ENCODE measurements at places on chromosomes 6 and 20.

DNA sequence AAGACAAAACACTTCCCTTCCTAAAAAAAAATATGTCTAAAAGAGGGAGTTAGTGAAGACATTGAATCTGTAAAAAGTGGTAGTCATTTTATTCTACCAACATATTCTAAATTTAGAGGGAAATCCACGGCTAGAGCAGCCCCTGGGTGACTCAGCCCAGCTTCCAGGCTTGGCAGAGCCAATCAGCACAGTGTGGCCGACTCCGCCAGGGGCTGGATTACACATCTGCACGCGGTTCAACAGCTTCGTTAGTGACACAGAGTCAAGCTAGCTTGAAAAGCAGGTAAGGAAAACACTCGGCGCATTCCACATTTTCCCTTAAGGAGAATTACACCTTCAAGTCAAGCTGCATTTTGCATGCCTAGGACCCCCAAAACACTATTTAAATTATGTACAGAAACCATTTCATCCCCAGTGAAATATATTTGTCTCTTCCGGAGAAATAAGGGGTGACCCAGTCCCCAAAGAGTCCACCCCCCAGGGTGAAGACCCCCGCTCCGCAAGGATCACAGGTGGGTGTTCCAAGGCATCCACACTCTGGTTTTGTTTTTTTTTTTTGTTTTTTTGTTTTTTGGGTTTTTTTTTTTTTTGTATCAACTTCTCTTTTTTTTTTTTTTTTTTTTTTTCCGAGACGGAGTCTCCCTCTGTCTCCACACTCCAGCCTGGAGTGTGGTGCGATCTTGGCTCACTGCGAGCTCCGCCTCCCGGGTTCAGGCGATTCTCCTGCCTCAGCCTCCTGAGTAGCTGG is 58.4 kb upstream of the ARID1B start:
- DNase-seq, result no peak

DNA sequence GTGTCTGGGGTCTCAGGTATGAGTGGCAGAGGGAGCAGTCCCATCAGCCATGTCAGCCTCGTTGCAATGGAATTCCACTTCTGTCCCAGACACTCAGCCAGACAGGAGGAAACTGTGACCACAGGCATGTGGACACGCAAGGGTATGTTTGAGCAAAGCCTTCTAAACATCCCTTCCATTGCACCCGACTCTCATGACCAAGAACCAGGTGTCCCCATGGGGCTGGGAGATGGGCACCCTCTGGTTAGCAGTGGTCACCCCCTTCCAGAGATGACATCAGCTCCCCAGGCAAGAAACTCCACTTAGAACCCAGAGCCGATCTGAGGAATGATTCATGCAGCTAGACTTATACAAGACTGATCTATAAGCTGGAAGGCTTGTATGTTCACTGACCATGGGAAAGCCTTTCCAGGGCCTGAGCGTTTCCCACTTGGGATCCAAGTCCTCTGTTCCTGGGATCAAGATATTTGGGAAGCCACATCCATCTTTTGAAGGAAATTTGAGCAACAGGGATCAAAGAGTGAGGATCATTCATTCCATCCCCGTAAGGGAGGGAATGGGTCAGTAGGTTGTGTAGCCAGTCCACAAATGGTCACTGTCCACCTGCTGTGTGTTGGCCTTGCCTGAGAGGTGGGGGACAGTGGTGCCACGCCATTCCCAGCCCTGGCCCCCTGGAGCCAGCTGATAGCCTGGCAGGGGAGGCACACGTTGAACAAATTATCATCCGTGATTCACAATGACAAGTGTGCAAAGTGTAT is 3.9 kb upstream of the MRGBP start:
- no peak for DNase-seq

DNA sequence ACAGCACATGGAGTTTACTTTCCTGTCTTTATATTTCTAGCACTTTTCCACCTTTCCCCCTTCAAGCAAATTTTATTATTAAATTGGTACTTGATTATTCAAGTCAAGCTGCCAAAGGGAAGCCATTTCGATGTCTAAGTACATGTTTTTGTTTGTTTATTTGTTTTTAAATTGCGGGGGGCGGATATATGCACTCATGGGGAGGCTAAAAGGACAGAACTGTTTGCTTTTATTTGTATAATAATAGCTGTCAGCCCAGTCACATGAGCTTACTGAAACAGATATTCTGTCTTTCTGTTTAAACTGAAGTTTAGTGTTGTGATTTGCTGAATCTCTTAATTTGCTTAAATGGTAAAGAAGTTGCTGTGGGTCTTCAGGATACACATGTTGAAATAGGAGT is 49.6 kb upstream of the PLCG1 start:
- DNase-seq, result no peak

GRCh38 chr20:23142162-23143050 is 56.3 kb upstream of the CD93 start:
- DNase-seq, result no peak

GRCh38 chr6:143673669-143674068 is 4.1 kb upstream of the PHACTR2 start:
- no peak for DNase-seq

GRCh38 chr20:15618110-15618509 is 955.1 kb downstream of the KIF16B start:
- DNase-seq, result no peak

DNA sequence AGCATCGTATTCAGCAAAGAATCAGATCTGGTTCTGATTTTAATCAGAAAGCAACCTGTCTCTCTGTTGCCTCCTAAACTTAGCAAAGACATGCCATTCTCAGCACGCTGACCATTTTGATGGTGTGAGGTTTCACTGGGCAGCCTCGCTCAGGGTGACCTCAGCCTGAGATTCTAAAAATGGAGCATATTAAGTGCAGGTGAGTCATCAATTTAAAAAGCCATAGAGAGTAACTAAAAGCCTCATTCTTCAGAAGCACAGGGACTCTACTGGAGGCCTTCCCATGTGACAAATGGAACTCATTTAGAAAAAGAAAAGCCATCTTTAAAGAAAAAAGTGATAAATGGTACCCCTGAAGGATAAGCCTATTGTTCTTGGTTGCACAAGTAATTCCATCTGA is 91.3 kb downstream of the FILIP1 start:
- no peak for DNase-seq

DNA sequence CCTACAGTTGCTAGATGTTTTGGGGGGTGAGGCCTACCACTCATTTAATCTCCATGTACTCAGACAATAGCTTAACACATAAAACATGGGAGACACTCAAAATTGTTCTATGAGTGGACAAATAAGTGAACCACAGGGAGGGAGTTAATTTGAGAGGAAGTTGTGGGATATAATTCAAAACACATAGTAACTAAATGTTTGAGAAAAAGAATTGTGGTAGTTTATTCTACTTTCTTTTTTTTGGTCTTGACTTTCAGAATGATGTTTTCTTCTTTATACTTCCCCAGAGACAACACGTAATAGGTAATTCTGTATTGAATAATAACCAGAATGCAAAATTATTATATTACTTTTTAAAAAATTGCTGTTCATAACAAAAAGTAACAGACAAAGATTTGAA is 453.8 kb downstream of the RFPL4B start:
- DNase-seq, result no peak

GRCh38 chr6:152721956-152722355 is 24.3 kb downstream of the MYCT1 start:
- DNase-seq, result no peak

GRCh38 chr6:16222826-16223225 is 15.6 kb upstream of the GMPR start:
- DNase-seq, result no peak

GRCh38 chr20:57791966-57792365 is 82.2 kb upstream of the PMEPA1 start:
- no peak for DNase-seq

DNA sequence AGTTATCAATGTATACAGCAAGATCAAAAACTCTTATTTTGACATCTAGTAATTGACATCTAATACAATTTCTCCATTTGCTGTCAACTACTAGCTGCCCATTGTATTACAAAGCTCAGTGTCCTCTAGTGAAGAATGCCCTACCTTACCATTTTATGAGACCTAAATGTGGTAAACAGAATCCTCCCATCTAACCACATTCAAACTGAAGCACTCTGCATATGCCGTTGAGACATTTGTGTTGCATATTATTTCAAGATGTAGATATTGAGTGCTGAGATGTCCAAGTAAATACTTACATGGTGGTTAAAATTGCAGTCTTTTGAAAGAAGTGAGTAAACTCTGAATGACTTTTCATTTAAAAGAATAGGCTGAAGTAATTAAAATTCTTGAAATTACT is 597 bp upstream of the GLYATL3 start:
- no peak for DNase-seq

DNA sequence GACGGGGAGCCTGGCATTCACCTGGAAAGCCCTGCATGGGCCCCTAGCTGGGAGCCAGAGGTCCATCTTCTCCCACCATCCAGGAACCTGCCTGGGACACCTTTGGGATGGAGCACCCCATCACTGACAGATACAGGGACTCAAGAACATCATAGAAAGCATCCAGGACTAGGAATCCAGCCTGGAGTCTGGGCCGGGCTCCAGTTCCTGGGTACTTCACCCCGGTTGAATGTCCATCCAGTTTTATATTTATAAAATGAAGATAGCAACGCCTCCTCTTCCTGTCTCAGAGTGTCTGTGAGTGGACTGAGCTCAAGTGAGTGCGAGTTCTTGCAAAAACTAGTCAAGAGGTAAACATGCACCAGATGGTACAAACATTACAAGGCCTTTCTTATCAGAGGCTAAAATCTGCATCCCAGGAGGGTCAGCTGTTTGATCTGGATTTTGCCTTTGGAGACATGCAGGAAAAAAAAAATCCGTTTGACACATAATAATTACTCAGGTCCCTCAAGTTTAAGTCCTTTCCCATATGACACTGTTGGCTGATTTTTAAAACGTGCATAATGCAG is 27.4 kb downstream of the ZC3H12D start:
- DNase-seq, result no peak

- DNase-seq, result no peak
Measured at GRCh38 chr20:56360133-56360907, 1.5 kb downstream of the FAM210B start.

- DNase-seq, result no peak
Measured at GRCh38 chr20:51450221-51450712, 92.3 kb downstream of the NFATC2 start.

GRCh38 chr6:51382847-51383246 is 564.2 kb downstream of the TFAP2B start:
- DNase-seq, result no peak

- no peak for DNase-seq
Measured at GRCh38 chr6:132623106-132623845, 799 bp downstream of the TAAR2 start.

DNA sequence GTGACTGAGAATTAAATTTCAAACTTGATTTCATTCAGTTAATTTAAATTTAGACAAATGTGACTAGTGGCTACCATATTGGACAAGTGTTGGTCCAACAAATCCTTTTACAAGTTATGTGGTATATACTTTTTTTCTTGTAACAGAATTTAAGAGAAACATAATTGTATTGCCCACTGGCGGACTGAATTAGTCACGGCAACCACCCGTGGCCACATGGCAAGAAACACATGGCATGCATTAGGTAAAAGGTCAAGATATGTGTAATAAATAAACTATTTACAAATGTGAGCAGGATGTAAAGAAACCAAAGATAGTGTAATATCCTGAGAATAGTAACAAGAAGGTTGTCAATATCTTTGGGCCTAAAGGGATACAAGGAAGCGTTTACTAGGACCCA is 91.2 kb downstream of the LCA5 start:
- no peak for DNase-seq

DNA sequence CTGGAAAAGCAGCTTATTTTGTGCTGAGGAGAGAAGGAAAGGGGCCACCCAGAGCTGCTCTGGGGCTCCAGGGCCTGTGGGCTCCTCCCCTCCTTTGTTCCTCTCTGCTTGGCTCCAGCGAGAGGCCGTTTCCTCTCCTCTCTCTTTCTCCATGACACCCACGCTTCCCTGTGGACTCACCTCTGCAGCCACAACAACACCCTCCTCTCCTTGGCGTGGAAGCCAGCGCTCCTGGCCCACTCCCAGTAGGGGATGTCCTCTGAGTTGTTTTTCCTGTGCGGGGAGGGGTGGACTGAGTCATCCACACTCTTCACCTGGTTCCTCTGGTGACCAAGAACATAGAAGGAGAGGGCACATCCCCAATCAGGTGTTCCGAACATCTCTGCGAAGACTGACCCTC is 4.9 kb upstream of the CDSN start:
- DNase-seq, result no peak

- DNase-seq, result no peak
Measured at GRCh38 chr6:31945507-31946369, at the start of gene CFB. TSS of gene CFB (plus strand) at chr6:31946095. CDS start at chr6:31946222, 127 bp downstream.

GRCh38 chr20:38623061-38623460 is 21.5 kb downstream of the ARHGAP40 start:
- DNase-seq, result no peak
